ENCODE measurements at places on chromosomes 4 and X.

GRCh38 chr4:189436207-189436606 is 504.5 kb upstream of the FRG1 start:
- no peak for DNase-seq

DNA sequence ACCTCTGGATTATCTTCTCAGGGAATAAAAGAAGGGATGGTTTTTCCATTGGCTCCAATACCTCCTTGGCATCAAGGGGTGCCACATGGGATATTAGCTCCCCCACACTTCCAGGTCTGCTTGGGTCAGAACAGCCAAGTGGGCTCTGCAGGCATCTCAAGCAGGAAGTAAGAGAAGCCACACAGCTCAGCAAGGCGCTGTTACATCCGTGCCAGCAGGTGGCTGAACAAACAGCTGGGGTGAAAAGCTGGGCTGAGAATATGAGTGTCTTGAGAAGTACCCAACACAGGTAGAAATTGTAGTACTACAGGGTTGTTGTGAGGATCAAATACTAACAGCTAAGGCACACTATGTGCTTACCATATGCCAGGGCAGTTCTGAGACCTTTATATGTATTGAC is 76.7 kb upstream of the TMEM150C start:
- DNase-seq, result no peak

GRCh38 chr4:133152330-133152821 is 3.3 kb downstream of the PCDH10 start:
- no peak for DNase-seq

- DNase-seq, result no peak
Measured at GRCh38 chrX:40440866-40441265, 139.9 kb upstream of the ATP6AP2 start.

DNA sequence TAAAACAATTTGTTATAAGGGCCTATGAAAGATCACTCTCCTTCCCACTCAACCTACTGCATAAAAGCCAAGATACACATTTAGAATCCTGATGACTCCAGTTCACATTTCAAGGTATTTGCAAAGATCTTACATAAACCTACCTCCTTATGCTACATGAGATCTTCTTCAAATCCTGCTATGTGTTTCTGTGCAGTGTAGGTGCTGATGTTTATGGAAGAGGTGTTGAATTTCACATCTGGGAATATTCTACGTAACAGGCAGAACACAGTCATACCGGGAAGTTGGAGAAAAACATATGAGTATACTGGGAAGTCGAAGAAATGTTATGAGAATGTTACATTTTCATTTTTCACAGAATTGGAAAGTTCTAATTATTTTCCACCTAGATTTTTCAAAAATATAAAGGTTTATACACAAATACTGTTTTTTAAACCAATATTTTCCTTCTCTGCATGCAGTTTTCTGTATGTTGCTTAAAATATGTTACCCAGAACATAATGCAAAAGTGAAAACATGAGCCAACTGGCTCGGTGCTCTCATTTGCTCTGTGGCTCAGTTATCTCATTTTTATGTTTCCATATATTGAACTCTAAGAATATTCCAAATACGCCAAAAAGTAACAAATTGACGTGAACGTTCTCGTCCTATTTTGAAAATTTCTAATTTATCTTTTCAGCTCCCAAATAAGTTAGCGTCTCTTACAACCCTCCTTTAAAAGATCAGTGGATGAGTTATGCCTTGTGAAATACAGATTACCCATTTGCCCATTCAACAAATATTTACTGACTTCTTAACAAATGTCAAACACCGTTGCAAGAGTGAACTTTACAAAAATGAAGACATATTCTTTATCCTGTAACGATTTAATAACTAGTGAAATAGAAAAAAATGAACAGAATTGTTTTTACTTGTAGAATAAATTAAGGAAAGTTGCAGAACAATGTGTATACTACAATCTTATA is 899.3 kb downstream of the STIM2 start:
- DNase-seq, result no peak
